ENCODE measurements at places on chromosomes 16 and 17.

DNA sequence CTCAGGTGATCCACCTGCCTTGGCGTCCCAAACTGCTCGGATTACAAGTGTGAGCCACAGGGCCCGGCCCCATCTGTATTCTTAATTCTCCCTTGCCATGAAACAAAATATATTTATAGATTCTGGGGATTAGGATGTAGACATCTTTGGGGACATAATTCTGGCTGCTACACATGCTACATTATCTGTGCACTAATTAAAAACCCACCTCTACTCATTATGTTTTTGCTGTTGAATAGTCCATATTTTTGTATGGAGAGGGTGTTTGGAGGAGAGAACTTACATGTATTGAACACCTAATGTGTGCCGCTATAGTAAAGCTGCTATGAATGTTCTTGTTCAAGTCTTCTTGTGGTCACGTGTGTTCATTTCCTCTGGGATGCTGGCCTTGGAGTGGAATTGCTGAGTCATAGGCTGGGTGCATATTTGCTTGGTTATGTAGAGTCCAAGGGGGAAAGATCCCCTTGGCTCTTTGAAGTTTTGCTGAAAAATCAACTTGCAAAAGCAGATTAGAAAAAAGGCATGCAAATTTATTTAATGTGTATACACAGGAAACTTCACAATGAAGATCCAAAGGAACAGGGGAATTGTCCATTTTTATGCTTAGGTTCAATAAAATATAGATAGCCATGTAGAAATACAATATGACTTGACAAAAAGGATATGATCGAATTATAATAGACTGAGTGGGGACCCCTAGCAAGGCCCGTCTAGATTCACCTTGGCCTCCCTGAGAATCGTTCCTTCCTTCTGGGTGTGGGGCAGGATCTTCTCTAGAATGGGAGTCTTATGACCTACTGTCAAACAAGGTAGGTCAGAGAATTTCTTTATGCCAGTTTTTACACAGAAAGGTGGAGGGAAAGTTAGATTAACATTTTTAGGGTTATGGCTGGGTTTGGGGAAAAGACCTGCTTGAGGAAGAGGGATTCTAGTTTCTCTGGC lies 42.1 kb upstream of the GPRC5B start:
- DNase-seq: no peak

GRCh38 chr17:27457360-27457715 lies 1.1 kb downstream of the KSR1 start:
- no peak for DNase-seq

GRCh38 chr17:8225813-8226535 lies 15.6 kb upstream of the AURKB start:
- DNase-seq: no peak

- no peak for DNase-seq
These were observed 13.8 kb downstream of the STXBP4 start for GRCh38 chr17:54982399-54982798.

DNA sequence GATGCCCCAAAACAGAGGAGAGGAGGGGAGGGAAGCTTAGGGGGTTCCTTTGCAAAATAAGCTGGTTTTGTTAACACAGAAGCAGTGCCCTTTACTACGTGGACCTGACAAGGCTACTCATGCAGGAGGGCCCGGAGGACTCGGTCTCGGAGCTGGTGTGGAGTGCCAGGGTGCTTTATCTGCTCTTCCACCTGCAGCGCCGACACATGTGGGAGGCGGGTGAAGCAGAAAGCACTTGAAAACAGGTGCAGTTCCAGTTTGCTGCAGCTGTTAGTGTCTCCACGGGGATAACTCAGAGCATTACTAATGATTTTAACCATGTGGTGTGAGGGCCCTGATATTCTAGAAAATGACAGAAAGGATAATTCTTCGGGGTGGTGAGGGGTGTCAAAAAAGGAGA lies 35.0 kb upstream of the MNT start:
- DNase-seq: no peak

GRCh38 chr17:9225305-9226101 lies 204.2 kb downstream of the NTN1 start:
- DNase-seq: no peak

DNA sequence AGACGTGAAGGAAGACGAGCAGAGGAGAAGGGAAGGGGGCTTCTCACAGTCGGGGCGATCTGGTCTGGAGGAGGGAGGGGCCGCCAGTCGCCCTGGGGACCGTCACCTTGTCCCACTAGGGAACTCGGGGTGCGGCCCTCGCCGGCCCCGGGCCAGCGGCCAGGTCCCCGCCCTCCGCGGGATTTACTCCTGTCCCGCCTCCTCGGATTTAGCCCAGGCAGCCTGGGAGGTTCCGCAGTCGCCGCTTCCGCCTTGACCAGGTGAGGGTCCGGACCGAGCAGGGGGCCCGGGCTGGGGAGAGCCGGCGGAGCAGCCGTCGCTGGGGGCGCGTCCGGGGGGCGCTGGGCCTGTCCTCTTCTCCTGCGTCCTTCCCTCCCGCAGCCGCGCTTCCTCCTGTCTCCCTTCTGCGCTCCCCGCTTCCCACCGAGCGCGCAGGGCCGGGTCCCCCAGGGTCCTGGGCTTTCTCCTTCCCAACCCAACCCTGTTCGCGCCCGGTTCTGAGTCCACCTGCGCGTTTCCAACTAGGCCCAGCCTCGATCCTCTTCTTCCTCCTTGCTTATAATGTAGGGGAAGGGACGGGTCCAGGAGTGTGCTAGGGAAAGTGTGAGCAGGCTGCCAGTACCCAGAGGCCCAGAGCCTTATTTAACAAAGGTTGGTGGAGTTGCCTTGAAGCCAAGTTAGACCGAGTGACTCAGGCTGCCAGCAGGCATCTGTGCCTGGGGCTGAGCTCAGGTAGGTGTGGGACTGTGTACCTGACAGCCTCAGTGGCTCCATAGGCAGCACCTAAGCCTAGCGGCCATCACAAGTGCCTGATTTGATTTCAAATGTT lies at the start of gene TNK1:
TNK1 (plus strand) TSS at position 235 of the 829 bp plus-strand sequence. CDS start 1,838 bp downstream, outside the sequence.
- no peak for DNase-seq
